Left kidney (tissue), 8 donors: ENCODE measurements at places on chromosomes 6 and 20. TPM values are rescaled to one million over a fixed set of nuclear protein-coding genes. Genes with fewer than 3 reads are reported as not detected.

The LAMA2 gene
- polyA plus RNA-seq, result 40.1 TPM

The METTL24 gene
- 14.7 TPM for polyA plus RNA-seq

The MROH8 gene
- polyA plus RNA-seq, result 9.2 TPM

The AAR2 gene
- polyA plus RNA-seq, result 41.2 TPM

The RIN2 gene
- polyA plus RNA-seq, result 38.1 TPM

The APCDD1L gene
- 13.7 TPM for polyA plus RNA-seq

The PLAGL1 gene
- 124 TPM for polyA plus RNA-seq

The SCUBE3 gene
- 63.6 TPM for polyA plus RNA-seq

The CD109 gene
- polyA plus RNA-seq, result 15.2 TPM

The TCP11 gene
- 1.9 TPM for polyA plus RNA-seq
